ENCODE measurements at places on chromosomes 1 and 21.

DNA sequence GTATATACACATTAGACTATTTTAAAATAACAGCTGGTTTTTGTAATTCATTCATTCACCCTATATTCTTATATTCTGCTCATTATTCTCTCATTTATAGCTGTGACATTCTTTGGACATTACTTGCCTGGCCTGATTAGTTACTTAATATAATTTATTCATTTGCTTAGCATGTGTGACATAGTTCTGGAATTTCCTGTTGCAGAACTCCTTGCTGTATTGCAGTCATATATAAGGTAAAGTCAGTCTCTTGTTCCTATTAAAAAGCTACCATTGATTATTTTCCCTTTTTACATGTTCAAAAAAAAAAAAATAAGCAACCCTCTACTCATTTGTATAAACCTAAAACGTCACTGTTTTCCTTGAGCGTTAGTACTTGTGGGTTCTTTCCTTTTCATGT, 23.9 kb downstream of the GNAT2 start:
- DNase-seq = peak; percentile 75

- no peak for DNase-seq
These were observed at the start of gene FCRL5 for GRCh38 chr1:157551694-157552693. FCRL5 (minus strand) TSS chr1:157552515; CDS start chr1:157552362, 153 bp downstream.

GRCh38 chr1:11052839-11053757, 6.1 kb upstream of the MASP2 start:
- peak; percentile 11 for DNase-seq

DNA sequence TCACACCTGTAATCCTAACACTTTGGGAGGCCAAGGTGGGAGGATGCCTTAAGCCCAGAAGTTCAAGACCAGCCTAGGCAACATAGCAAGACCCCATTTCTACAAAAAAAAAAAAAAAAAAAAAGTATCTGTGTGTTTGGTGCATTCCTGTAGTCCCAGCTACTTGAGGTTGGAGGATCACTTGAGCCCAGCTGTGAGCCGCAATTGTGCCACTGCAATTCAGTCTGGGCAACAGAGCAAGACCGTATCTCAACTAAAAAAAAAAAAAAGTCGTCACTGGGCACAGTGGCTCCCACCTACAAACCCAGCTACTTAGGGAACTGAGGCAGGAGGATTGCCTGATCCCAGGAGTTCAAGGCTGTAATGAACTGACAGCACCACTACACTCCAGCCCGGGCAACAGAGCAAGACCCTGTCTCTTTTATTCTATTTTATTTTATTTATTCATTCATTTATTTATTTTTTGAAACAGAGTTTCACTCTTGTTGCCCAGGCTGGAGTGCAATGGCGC, 8.6 kb upstream of the EIF4G3 start:
- no peak for DNase-seq

DNA sequence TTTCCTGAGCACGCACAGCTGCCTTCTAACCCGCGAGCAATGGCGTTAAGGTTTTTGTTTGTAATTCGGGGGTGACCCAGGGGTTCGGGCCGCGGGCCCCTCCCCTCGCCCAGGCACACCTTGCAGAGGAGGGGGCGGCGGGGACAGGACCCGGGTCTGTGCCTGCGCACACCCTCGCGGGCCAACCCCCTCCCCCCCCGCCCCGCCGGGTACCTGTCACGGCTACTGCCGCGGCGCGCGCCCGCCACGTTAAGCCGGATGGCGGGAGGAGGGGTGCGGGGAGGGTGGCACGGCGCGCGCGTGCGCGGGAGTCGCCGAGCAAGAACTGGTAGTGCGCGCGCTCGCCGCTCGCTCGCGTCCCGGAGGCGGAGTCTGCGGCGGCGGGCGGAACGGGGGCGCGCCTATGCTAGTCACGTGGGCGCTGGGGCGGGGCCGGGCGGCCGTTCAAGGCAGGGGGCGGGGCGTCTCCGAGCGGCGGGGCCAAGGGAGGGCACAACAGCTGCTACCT, at the start of gene TPTE:
TPTE (plus strand) TSS at position 493 of the 508 bp plus-strand sequence. CDS start 17,141 bp downstream, outside the sequence.
- no peak for DNase-seq

- no peak for DNase-seq
These were observed 48.1 kb downstream of the PTPRU start for GRCh38 chr1:29284286-29284960.

DNA sequence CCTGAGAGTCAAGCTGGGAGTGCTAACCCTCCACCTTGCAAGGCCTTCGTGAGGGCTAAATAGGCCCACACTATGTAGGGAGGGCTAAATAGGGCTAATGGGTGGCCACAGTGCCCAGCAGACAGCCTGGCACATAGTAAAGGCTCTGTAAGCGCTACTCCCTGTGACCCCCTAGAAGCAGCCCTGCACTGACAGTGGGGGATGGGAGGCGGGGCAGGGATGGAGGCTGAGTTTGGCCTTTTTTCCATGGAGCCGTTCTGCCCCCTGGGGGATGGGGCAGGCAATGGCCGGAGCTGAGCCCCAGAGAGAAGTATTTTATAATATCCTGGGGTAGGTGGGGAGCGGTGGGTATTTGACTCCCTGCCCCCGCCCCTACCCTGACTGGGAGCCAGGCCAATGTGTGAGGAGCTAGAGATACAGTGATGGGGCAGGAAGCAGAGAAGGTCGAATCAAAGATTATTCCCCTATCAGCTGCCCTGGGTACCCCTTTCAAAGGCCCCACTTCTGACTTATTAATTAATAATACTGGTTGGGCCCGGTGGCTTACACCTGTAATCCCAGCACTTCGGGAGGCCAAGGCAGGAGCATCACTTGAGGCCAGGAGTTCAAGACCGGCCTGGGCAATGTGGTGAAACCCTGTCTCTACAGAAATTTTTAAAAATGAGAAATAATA, 42.3 kb downstream of the LACTBL1 start:
- DNase-seq = peak; percentile 35

All from fibroblast of skin of right quadriceps (primary cell).